ENCODE measurements at places on chromosomes 3 and 15.

DNA sequence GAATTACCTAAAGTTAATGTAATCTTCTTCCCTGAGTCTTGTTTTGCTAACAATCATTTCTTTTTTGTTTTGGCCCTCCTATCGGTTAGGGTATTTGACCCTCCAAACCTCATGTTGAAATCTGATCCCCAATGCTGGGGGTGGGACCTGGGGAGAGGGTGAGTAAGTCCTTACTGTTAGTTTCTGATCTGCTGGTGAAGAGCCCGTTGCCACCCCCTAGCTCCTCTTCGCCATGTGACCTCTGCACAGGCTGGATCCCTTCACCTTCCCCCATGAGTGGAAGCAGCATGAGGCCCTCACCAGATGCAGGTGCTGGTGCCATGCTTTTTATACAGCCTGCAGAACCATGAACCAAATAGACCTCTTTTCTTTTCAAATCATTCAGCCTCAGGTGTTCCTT lies 62.8 kb upstream of the ADCY5 start:
- no peak for DNase-seq

- no peak for DNase-seq
Observed at GRCh38 chr3:49606427-49606826, 52.1 kb downstream of the BSN start.

GRCh38 chr3:140341817-140342403 lies 336.0 kb upstream of the TRIM42 start:
- DNase-seq, result no peak

GRCh38 chr3:144815655-144816054 lies 844.0 kb downstream of the DIPK2A start:
- DNase-seq, result no peak

DNA sequence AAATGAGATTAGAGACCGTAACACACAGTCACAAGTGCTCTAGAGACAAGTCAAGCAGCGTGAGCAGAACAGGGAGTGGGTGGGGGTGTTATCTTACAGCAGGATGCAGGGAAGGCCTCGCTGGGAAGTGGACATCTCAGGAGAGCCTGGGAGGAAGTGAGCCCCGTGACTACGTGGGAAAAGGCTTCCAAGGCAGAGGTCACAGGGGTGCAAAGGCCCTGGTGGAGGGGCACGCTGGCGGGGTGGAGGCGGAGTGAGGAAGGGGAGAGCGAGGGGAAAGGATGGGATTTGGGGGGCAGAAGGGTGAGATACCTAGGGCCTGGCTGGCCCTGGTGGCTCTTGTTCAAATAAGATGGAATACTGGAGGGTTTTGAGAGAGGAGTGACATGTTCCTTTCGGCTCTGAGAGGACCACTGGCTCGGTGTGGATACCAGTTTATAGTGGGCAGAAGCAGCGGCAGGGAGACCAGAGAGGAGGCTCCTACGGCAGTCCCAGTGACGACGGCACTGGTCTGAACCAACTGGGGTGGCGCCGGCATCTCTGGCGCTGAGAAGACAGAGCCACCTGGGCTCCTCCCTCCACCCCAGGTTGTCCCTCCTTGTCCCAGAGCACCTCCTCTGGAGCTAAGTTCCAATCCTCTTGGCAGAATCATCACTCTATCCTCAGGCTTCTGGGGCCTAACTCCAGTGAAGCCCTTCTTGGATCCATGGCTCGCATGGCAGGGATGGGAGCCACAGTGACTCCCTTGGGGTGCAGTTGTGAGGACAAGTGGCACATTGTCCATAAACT lies 266.2 kb upstream of the LYSMD4 start:
- DNase-seq, result no peak

GRCh38 chr3:35663471-35663870 lies 24.1 kb downstream of the ARPP21 start:
- DNase-seq, result no peak

DNA sequence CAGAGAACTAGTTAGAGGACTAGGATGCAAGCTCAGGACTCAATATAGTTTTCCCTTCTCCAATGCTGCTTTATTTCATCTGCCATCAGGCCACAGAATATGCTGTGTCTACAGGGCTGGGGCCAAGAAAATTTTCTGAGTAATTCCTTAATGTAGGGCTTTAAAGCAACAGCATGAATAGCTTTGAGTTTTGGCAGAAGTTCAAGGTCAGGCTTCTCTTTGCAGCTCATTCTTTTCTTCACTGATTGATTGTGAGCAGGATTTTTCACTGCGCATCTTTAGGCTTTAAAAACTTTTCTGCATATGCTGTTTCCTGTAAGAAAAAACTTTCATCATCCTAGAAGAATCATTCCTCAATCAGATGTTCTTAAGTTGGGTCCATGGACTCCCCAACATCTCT lies 4.6 kb downstream of the TMEM108 start:
- no peak for DNase-seq

- no peak for DNase-seq
Observed at GRCh38 chr3:122513386-122514122, 1.2 kb downstream of the KPNA1 start.

DNA sequence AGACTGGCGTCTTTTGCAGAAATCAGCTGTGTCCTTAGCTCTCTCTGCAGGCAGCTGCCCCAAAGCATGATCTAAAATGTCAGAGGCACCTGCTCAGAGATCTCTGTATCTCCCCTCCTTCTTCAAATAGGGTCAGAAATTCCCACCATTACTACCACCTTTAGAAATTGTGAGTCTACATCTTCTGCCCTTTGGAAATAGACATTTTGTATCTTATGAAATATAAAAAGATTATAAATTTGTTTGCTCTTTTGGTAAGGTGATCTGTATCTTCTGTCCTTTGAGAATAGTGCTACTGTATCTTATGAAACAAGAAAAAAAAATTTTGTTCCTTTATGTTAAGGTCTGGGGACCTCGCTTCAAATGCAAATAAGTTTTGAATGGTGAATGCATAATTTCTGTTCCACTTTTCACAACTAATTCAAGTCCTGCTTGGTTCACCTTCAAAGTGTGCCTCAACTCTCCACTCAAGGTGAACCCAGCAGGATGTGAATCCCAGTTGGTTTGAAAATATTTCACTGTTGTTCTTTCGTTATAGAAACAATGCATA lies 28.3 kb upstream of the GPD1L start:
- no peak for DNase-seq

- DNase-seq, result no peak
Observed at GRCh38 chr3:2578560-2578959, 479.9 kb downstream of the CNTN4 start.

- DNase-seq, result no peak
Observed at GRCh38 chr3:24951180-24951579, 456.5 kb upstream of the THRB start.

GRCh38 chr15:29556380-29556779 lies 265.9 kb downstream of the TJP1 start:
- DNase-seq, result no peak

GRCh38 chr15:93027413-93027812 lies 61.6 kb downstream of the RGMA start:
- DNase-seq, result no peak

DNA sequence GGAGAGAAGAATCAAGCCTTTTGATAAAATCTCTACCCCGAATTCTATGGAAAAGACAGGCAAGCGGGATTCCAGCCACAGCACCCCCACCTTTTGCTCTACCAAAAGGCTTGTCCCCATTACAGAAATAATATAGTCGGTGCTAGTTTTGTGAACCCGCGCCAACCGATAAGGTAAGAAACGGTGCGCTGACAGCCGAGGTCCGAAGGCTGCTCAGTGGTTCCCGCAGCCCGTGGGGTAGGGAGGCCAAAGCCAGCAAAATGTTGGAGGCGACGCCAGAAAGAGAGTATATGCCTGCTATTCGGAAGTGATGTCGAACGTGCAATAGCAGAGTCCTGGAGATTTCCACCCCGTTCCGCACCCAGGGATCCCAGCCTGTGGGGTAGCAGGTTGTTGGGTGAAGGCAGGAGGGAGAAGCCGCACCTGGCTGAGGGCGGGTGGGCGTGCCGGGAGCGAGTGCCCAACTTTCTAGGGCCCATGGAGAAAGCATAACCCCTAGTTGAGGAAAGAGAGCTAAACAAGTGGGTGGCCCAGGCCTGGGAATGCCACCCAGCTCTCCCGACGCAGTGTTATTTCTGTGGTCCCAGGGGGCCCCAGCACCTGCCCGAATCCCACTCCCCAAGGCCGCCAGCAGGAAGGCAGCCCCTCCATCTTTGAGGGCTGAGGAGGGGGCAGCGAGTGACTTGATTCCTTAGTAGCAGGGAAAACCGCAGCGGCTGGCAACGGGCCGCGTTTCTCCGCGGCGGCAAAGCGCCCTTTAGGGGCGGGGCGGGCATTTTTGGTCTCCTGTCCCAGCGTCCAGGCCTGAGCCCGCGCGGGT lies 7.9 kb upstream of the SOX2 start:
- no peak for DNase-seq

DNA sequence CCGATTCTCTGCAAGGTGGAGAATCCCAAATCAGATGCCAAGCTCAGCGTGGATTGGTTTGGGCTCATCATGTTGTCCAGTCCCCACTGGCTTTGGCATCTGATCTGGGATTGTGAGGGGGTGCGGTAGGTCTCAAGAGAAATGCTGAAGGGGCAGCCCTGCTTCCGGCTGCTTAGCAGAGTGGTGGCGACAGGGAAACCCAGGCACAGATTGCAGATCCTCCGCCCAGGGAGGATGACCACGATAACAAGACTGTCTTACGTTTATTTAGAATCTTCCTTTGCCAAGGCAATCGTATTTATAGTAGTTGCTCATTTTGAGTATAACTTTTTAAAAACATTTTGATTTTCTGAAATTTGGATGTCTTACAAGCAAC lies 61.1 kb downstream of the SLC12A8 start:
- DNase-seq, result no peak

GRCh38 chr3:97901313-97902248 lies 70.7 kb downstream of the RIOX2 start:
- no peak for DNase-seq

GRCh38 chr3:156108616-156109015 lies 11.8 kb upstream of the KCNAB1 start:
- no peak for DNase-seq

- DNase-seq, result no peak
Observed at GRCh38 chr15:49492151-49492550, 69.1 kb downstream of the FGF7 start.

GRCh38 chr3:37956723-37957538 lies 33.7 kb upstream of the VILL start:
- no peak for DNase-seq

DNA sequence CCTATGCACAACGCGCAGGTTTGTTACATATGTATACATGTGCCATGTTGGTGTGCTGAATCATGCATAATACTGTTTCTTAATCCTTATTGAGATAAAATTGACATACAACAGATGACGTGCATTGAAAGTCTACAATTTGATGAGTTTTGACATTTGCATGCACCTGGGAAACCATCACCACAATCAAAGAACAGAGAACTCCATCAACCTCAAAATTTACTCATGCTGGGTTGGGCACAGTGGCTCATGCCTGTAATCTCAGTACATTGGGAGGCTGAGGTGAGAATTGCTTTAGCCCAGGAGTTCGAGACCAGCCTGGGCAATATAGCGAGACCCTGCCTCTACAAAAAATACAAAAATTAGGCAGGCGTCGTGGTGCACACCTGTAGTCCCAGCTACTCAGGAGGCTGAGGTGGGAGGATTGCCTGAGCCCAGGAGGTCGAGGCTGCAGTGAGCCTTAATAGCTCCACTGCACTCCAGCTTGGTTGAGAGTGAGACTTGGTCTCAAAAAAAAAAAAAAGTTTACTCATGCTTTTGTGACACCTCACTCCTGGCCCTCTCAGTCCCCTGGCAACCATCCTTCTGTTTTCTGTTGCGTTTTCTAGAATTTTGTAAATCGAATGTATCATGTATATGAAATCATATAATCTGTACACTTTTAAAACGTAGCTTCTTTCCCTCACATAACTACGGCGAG lies 56.6 kb downstream of the BHLHE40 start:
- DNase-seq, result no peak

GRCh38 chr3:49781415-49782199 lies 4.7 kb downstream of the IP6K1 start:
- DNase-seq, result no peak

DNA sequence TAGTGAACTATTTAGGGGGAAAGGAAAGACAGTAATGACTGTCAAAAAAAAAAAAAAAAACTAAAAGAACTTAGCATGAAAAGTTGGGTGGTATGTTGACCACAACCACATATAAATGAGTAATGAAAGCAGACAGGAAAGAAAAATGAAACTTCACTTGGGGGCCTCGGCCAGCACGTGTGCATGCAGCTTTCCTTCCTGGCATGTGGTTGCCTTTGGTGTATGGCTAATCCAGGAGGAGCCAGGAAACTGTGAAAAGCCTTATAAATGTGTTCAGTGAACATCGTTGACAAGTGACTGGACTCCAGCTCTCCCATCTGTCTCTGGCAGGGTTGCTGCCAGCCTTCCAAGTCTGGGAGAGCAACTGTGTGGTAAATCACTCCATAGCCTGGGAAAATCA lies 195.1 kb downstream of the DTWD1 start:
- no peak for DNase-seq

DNA sequence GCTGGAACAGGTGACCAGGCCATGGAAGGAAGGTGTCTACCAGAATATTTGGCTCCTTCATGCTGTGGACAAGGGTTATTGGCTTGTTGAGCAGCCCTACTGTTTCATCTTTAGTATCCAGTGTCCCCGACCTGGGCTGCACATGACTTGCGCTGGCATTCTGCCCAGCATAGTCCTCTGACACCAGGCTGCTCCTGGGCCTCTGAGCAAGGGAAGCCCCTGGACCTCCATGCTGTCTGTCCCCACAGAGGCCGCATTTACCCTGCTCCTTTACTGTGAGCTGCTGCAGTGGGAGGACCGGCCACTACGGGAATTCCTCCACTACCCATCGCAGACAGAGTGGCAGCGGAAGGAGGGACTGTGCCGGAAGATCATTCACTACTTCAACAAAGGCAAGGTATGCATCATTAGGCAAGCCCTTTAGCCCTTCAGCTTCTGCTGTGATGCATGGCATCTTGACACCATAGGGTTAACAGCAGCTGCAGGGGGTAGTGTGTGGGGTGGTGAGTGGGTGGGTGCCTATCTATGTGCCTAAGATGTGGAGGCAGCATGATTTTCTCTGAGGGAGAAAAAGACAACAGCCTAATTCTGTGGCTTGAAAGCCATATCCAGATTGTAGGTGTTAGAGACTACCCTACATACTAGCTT lies 44.0 kb upstream of the MANF start:
- no peak for DNase-seq

DNA sequence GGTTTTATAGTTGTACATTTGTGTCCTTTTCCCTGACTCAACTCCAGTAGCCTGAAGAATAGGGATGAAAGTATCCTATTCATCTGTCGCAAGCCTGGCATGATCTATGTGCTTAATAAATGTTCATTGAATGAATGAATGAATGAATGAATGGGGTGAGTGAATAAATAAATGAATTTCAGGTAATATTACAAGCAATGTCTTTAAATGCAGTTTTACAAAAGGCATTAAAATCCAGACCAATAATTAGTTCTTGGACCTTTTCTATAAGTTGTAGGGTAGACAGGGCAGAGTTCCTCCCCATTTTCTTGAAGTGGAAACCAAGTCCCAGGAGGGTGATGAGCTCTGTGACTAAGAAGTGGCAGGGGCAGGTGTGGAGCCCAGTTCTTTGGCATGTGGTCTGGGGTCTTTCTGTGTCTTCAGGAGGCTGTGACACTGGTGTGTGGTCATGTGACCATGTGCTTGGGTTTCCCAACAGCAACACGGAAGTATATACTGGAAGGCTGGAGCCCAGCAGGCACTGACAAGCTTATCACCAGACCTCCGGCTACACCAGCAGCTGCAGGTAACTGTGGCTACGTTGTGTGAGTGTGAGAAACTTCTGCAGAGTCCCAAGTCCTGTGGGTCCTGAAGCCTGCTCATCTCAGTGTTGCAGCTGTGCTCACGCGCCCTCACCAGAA lies 18.3 kb downstream of the XYLB start:
- DNase-seq, result no peak

- DNase-seq, result no peak
Observed at GRCh38 chr3:17087509-17087908, 202.8 kb downstream of the PLCL2 start.

- no peak for DNase-seq
Observed at GRCh38 chr3:144462337-144462736, 490.7 kb downstream of the DIPK2A start.
